Activated naive CD8-positive, alpha-beta T cell treated with anti-CD3 and anti-CD28 coated beads for 36 hours (primary cell): ENCODE measurements at places on chromosomes 3 and 15. TPM values are rescaled to one million over a fixed set of nuclear protein-coding genes. Genes with fewer than 3 reads are reported as not detected.

Gene ST8SIA2
- total RNA-seq, result not detected

Gene SERPINI1
- total RNA-seq, result 1.1 TPM

Gene SMAD6
- 0.10 TPM for total RNA-seq

Gene B4GALT4
- total RNA-seq, result 14.2 TPM

Gene GTPBP8
- total RNA-seq, result 31.6 TPM

Gene ERICH6
- not detected for total RNA-seq

Gene TRIM42
- not detected for total RNA-seq

Gene LRRC49
- total RNA-seq, result 1.6 TPM

Gene LYSMD4
- total RNA-seq, result 6.1 TPM

Gene CISH
- total RNA-seq, result 192 TPM

Gene HRH1
- 0.12 TPM for total RNA-seq

Gene ADAMTS9
- not detected for total RNA-seq

Gene PDZRN3
- not detected for total RNA-seq

Gene MYO5C
- 0.98 TPM for total RNA-seq

Gene PTX3
- not detected for total RNA-seq

Gene KLHL40
- not detected for total RNA-seq

Gene THOC7
- total RNA-seq, result 92.7 TPM

Gene EPHA3
- total RNA-seq, result 0.12 TPM

Gene RLBP1
- total RNA-seq, result not detected

Gene GOLGA8S
- not detected for total RNA-seq

Gene ADAMTSL3
- not detected for total RNA-seq

Gene GRIP2
- total RNA-seq, result not detected

Gene HOMER2
- 3.3 TPM for total RNA-seq

Gene GOLGA8M
- 1.8 TPM for total RNA-seq

Gene MUC4
- 0.08 TPM for total RNA-seq

Gene PROK2
- not detected for total RNA-seq

Gene GPR15
- 1.0 TPM for total RNA-seq

Gene FETUB
- total RNA-seq, result not detected

Gene GOLGA8Q
- total RNA-seq, result 0.82 TPM

Gene EFCAB12
- total RNA-seq, result 0.39 TPM

Gene SOX14
- not detected for total RNA-seq

Gene LYZL4
- total RNA-seq, result not detected

Gene KY
- total RNA-seq, result not detected

Gene MNS1
- 1.4 TPM for total RNA-seq

Gene GOLGA8G
- not detected for total RNA-seq
